ENCODE measurements at places on chromosomes 3 and 15.
A peak's percentile ranks its signal among the peaks of the same experiment; 100 is the strongest.

- DNase-seq, result no peak
Measured at GRCh38 chr3:139241783-139242182, 102.0 kb upstream of the MRPS22 start.

DNA sequence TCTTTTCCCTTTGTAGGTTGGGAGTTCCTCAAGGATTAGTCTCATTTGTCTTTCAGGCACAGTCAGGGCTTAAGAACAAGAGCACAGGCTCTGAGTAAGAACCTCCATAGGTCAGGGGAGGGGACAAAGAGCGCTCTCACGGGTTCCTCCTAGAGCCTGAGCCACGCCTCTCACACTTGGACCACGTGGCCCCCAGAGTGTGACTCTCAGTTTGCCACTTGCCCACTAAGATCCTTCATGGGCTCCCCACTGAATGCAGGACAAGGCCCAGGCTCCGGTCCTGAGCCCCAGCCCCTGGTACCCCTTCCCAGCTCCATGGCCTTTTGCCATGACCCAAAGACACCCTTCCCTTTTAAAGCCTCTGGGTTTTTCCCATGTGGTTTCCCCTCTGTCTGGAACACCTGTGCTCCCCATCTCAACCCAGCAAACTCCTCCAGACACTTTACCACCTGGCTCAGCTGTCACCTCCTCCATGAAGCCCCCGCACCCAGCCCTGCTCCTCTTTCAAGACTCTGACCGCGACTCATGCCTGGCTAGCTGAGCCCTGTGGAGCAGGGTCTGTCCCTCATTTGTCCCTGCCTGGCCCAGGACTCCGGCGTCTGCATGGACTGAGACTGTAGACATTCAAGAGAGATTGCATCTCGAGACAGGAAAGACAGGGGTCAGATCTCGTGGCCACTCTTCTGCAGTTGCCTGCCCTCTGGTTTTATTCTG is 32.7 kb downstream of the IQSEC1 start:
- DNase-seq, result no peak

DNA sequence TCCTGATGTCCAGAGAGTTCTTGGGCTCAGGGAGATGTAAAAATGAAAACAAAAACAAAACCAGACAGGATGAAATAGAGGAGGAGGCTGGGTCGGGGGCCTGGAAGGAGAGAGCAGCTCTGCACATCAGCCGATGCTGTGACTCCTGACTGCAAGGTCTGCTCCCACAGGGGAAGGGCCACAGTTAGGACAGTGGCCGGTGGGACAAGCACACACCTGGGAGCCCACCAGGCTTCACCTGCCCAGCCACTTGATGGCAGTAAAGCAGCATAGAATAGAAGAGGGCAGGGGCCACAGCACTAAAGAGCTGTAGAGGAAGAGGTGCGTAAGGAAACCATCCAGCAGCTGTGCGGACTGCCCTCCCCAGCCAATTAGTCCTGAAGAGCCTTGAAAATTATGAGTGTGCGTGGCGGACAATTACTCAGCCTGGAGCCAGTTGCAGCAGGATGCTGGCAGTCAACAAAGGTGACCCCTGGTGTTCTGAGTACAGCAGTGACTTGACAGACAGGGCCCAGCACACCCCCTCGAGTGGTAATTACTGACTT is 29.8 kb downstream of the ALS2CL start:
- no peak for DNase-seq

DNA sequence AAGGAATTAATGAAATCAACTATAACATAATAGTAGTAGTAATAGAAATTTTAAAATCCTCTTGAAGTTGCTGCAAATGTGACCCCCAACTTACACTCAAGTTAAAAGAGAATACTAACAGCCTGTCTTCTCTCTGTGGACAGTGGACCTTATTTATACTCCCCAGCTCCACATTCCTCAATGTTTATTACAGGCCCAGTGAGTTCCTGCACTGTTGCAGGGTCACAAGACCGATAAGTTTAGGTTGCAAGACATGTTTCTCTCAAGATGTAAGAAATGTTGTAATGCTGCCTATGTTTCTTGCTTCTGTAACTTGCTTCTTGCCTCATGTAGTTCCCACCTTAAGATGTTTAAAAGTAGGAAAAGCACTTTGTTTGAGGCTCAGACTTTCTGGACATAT is 888.1 kb downstream of the PDCD6IP start:
- no peak for DNase-seq

DNA sequence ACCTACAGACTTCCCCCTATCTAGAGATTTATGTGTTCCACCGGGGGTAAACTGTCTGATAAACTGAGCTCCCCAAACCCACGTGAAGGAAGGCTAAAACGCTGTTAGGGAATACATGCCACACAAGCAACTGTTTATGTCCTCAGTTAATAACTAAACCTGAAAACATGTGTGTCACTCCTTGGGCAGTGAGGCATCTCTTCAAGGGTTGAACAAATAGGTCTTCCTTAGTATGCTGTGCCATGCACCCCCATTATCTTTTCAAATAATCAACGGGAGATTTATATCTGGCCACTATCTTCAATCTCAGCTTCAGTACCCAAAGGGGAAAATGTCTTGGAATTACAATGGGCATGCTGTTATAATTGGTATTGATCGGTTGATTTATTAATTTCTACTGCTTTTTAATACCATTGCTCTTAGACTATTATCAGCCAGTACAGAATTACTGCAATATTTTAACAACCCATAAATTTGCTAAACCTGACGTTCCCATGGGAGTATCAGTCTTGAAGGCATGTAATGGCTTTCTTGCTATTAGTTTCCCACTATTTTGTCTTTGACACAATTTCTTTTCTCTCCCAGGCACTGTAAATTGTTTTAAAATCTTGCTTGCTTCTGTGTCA is 279.2 kb upstream of the P2RY1 start:
- DNase-seq, result no peak

DNA sequence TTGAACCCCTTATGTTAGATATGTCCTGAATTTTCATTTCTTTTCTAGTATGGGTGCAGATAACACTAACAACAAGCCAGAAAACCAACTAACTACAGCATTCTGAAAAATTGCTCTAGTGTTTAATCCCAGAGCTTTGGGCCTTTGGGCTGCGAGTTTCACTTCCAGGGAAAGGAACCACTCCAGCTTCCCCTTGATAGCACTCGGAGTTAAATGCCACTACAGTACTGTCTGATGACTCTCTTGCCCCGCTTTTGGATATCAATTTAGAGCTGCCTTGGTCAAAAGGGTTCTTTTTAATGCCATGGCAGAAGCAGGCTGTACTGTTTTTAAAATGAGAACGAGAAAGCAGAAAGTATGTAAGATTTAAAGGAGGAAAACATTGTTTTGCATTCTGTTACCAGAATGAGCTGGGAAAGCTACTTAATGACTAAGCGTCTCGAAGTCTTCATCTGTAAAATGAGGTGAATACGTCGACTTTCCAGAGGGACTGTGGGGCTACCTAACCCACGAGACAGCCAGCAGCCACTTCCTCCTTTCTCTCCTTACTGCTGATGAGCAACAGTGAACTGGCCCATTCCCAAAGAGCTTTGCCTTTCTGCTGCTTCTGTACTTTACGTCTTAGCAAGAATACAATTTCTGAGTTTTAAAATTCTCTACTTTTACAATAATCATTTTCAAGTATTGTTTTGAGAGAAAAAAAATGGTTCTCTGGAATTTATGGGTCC is 299.3 kb upstream of the LYSMD4 start:
- no peak for DNase-seq

DNA sequence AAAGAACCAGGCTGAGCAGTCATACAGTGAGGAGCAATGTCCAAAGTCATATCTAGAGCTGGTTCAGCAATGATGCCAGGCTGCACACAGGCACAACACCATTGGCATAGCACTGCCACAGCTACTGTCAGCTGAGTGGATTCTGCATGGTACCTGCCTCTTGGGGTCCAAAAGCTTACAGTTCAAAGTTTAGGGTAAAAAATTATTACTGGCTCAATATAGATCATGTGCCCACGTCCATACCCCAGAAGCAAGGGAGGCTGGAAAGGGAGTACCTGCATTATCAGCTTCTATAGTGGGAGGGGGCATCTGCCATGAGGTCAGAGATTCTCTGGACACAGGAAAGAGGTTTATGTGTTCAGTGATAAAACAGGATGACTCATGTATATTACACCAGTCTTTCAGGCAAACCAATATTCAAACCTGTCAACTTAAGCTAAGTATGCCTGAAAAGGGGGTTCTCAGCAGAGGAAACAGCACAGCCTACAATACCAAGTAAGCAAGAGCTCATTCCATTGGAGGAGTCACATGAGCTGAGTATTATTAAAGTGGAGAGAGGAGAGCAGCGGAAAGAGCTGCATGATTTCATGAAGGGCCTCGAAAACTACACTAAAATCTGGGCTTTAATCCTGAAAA is 99.0 kb downstream of the ANO10 start:
- no peak for DNase-seq

GRCh38 chr3:126030455-126030854 is 53.5 kb downstream of the SLC41A3 start:
- no peak for DNase-seq

- DNase-seq, result no peak
Measured at GRCh38 chr3:160047876-160048275, 59.2 kb downstream of the IL12A start.

- no peak for DNase-seq
Measured at GRCh38 chr3:126448893-126449180, 26.9 kb downstream of the ZXDC start.

DNA sequence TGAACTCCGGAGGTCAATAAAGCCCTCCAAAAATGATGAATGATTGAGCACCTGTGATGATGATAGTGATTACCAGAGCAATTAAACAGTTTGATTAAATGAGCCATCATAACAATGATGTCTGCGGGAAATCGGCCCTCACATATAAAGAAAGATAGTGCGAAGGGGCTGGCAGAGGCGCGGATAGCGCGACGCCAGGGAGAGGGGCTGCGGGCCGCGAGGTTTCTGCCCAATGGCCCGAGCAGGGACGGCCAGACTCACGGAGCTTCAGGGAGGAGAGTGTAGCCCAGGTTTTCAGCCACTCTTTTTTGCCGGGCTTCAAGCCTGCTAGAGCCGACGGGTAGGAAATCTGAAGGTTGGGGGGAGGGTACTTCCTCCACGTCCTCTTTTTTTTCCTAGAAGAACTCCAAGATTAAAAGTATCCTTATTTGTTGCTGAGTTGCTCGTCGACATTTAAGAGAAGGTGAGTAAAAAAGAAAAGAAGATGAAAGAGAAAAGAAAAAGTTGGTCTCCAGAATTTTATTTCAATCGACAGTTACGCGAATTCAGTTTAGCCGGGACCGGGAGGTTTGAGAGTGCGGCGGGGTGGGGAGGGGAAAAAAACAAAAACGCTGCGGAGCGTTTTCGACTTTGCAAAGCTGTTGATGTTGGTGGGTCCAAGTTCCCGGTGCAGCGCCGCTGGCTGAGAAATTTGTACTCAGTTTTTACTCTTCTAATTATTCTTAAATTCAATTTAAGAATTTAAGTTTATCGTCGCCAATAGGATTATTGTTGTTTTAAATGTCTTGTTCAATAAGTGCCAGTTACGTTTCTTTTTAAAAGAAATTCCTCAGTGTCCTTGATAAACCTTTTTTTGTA is 2.2 kb upstream of the MEIS2 start:
- no peak for DNase-seq

DNA sequence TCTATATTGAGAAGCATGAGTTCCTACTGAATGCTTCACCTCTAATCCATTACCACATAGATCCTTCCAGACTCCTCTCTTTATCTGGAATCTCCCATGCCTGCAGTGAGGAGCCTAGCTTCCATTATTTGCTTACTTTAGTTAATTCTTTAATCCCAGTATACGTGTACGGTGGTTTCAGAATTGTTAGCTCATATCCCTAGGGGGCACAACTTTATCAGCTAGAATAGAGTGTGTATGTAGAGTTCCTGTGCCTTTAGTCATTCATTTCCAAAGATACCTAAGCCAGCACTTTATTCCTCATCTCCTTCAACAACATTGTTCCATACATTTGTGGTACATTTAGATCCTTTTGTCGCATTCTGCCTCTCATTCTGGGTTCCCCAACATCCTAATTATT is 226.0 kb downstream of the TJP1 start:
- DNase-seq, result no peak

- DNase-seq, result no peak
Measured at GRCh38 chr3:197432384-197433127, 123.2 kb downstream of the BDH1 start.

DNA sequence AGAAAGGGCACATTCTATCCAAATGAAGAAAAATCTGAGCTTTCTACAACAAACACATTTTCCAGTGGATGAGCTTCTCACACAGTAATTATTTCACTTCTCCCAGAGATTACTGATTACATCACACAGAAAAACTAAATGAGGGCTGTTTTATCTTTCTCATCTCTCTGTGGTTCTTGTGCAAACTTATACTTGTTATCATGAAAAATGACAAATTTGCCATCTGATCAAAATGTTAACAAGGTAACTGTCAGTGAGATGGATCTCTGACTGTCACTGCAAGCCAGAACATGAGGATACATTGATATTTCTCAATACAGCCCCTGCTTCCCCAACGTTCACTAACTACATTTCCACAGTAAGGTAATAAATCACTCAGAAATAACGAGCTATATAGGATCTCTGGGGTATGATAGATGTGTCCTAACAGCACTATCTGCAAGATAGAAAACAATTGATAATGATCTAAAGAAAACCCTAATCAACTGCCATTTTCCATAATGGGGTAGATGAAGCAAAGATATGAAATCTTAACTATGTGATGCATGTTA is 829.3 kb upstream of the CFAP20DC start:
- DNase-seq, result no peak

- DNase-seq, result no peak
Measured at GRCh38 chr3:25486932-25487331, 58.9 kb downstream of the RARB start.

- no peak for DNase-seq
Measured at GRCh38 chr3:124172816-124173215, 180.9 kb upstream of the ROPN1 start.

GRCh38 chr15:80550908-80551260 is 144.2 kb upstream of the ABHD17C start:
- no peak for DNase-seq

GRCh38 chr3:40623567-40623966 is 98.8 kb downstream of the ZNF621 start:
- DNase-seq, result peak; percentile 22

DNA sequence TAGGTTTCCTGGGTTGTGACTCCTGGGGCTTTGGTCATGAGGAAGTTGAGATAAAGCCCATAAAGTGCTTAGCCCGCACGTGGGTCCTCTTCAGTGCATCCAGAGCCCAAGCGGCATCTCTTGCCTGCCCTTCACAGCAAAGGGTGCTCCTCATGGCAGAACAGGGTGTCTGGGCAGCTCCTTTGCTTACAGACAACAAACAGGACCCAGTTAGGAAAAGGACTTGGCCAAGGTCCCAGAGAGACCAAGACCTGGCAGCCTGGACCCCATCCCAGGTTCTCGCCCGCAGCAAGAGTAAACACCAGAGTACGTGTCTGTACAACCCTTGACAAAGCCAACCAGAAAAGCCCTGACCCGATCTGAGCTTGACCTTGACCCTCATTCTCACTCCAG is 27.0 kb downstream of the ALS2CL start:
- no peak for DNase-seq

DNA sequence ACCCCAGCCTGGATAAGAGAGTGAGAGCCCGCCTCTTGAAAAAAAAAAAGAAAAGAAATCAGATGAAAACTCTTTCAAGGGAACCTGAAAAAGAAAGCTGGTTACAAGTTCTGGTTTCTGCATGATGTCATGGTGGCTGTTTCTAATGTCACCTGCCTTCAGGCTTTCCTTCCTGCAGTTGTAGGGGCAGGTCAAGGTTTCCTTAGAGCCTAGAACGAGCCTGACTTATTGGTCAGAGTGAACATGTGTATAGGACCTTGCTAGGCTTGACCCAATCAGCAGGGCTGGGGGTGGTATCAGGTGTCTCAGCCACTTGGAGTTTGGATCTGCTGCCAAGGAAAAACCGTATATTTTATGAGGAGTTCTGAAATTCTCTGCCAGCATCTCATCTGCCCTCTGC is 3.8 kb downstream of the IVD start:
- DNase-seq, result no peak

- no peak for DNase-seq
Measured at GRCh38 chr3:97960993-97961766, 11.1 kb downstream of the RIOX2 start.
